CD8-positive, alpha-beta memory T cell (primary cell): ENCODE measurements at places on chromosomes 1 and 21.
A peak's percentile ranks its signal among the peaks of the same experiment; 100 is the strongest.

GRCh38 chr1:64839732-64840405 lies 95.0 kb downstream of the RAVER2 start:
- no peak for DNase-seq

- no peak for DNase-seq
Measured at GRCh38 chr21:26385721-26386120, 187.4 kb downstream of the CYYR1 start.

GRCh38 chr1:64877151-64877550 lies 89.2 kb downstream of the JAK1 start:
- peak; percentile 33 for DNase-seq

DNA sequence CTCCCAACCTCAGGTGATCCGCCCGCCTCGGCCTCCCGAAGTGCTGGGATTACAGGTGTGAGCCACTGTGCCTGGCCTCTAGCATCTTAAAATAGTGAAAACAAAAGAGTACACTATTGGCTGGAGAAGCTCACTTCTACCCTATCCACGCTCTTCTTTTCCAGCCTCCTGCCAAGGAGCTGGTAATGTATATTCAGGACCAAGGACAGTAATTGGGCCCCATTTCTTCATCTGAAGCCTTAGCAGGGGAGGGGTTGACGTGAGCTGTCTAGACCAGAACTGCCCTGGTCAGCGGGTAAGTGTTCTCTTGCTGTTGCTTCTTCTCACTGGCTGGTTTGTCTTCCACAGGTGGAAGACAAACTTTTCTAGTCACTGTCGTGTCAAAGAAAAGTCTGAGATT lies 70.2 kb downstream of the DNM3 start:
- DNase-seq = no peak

DNA sequence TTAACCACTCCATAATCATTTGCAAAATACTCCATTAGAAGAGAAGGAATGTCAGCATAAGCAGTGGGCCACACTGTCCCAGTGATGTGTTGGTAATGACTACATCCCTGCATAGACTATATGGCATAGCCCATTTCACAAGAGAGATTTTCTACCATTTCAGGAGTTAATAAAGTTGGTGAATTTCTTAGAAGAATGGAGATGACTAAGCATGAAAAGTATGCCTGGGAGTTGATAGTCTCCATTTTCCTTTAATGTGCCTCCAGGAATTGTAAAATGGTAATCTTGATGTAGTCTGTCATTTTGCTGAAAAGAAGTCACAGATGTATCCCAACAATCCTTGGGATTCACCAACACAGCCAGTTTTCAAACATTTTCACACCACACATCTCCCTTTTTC lies 608.8 kb upstream of the CHRM3 start:
- no peak for DNase-seq

DNA sequence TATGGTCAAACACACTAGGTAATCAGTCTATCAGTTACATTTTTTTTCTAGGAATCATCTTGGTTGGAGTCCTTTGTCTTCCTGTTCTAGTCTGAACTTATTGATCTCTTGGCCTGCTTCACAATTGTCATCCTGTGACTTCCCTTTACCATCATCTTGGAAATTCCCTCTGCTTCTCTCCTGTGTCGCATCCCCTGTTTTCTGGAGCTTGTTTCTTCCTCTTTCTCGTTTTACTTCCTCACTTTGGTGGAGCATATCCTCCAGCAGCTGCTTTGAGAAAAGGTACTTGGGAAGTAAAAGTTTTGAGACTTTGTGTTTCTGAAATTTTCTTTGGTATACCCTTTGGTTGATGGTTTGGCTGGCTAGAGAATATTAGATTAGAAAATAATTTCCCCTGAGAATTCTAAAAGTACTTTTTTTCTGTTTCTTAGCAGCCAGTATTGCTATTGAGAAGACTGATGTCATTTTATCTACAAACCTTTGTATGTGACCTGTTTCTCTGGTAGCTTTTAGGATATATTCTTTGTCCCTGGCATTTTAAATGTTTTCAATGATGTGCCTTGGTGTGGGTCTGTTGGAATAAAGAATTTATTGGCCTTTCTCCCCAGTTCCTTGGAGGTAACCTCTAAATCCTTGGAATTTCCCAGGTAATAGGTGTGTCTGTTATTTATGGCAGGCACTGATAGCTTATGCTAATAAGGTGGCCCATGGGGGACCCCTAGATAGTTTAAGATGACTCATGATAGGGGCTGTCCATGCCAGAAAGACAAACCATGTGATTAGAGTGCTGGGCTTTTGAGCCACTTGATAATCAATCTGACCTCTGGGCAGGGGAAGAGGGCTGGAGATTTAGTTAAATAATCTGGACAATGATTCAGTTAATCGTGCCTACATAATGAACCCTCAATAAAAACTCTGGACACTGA lies 6.1 kb upstream of the MYCL start:
- DNase-seq = no peak

DNA sequence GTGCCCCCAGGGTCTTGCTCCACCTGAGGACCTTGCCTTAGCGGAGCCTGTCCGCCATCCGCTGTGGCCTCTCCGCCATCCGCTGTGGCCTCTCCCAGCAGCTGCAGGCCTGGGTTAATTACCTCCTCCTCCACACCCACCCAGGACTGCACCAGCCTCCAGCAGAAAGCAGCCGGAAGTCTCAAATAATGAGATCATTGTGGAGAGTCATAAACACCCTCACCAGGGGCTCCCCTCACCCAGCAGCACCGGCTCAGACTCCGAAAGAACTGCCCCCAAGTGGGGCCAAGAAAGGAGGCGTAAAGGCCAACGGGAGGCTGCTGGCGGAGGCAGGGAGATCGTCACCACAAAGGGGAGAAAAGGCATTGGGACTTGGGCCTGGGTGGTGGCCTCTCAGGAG lies 10.7 kb upstream of the GPR153 start:
- no peak for DNase-seq

GRCh38 chr1:172778456-172779455 lies 119.9 kb downstream of the FASLG start:
- DNase-seq = peak; percentile 10

DNA sequence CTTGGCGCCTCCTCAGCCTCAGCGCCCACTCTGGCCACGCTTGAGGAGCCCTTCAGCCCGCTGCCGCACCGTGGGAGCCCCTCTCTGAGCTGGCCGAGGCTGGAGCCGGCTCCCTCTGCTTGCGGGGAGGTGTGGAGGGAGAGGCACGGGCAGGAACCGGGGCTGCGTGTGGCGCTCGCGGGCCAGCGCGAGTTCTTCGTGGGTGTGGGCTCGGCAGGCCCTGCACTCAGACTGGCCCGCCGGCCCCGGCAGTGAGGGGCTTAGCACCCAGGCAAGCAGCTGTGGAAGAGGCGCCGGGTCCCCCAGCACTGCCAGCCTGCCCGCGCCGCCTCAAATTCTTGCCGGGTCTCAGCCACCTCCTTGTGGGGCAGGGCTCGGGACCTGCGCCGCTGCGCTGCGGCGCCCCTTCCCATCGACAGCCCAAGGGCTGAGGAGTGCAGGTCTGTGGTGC lies 61.4 kb downstream of the SLC16A1 start:
- no peak for DNase-seq

- no peak for DNase-seq
Measured at GRCh38 chr1:215290018-215290417, 207.5 kb downstream of the KCNK2 start.

GRCh38 chr21:31893851-31894415 lies 21.1 kb downstream of the HUNK start:
- DNase-seq = no peak

- DNase-seq = no peak
Measured at GRCh38 chr1:39346872-39347271, 142.4 kb downstream of the MACF1 start.
